Osteocyte (in vitro differentiated cells): ENCODE measurements at places on chromosomes 6 and 20. TPM values are rescaled to one million over a fixed set of nuclear protein-coding genes. Genes with fewer than 3 reads are reported as not detected.

MYL9 gene
- total RNA-seq: 197 and 200 TPM in 2 replicates

ADGRF4 gene
- total RNA-seq: not detected in 2 replicates

WFDC5 gene
- total RNA-seq: not detected in 2 replicates

DPPA5 gene
- total RNA-seq: not detected in 2 replicates

CD93 gene
- total RNA-seq: 0.13 and 0.21 TPM in 2 replicates

GABRR1 gene
- total RNA-seq: not detected in 2 replicates

PLCB1 gene
- total RNA-seq: 32.1 and 33.3 TPM in 2 replicates

TXLNB gene
- total RNA-seq: 0.08 TPM in 1 of 2 replicates, not detected in the other

NFATC2 gene
- total RNA-seq: 0.34 and 0.89 TPM in 2 replicates

SUN5 gene
- not detected in 2 replicates for total RNA-seq
